ENCODE measurements at places on chromosomes 12 and 14.
A peak's percentile ranks its signal among the peaks of the same experiment; 100 is the strongest.

DNA sequence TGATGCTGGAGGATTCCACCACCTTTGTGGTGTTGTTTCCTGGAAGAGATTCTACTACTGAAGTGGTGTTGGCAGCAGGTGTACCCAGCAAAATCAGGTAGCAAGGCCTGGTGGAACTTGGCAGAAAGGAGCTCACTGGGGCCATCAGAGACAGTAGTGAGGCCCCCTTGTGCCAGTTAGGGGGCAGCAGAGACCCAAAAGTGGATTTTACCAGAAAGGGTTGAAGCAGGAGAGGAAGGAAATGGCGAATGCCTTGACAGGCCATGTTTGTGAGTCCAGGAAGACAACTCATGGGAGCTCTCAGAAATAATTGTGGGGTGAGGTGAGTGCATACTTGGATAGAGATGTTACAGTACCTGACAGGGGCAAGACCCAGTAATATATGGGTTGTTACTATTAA lies 137.7 kb upstream of the FGD4 start:
- no peak for DNase-seq

DNA sequence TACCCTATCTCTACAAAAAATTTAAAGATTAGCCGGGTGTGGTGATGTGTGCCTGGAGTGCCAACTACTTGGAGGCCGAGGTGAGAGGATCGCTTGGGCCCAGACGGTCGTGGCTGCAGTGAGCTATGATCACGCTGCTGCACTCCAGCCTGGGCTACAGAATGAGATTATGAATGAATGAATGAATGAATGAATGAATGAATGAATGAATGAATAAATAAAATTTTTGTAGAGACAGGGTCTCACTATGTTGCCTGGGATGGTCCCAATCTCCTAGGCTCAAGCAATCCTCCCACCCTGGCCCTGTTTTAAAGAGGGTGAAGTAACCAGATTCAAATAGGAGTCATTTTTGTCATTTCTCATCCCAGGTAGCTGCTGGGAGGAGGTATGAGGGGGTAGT lies 176.2 kb upstream of the HIF1A start:
- no peak for DNase-seq

GRCh38 chr12:3036901-3037600 lies 40.1 kb upstream of the TSPAN9 start:
- no peak for DNase-seq

DNA sequence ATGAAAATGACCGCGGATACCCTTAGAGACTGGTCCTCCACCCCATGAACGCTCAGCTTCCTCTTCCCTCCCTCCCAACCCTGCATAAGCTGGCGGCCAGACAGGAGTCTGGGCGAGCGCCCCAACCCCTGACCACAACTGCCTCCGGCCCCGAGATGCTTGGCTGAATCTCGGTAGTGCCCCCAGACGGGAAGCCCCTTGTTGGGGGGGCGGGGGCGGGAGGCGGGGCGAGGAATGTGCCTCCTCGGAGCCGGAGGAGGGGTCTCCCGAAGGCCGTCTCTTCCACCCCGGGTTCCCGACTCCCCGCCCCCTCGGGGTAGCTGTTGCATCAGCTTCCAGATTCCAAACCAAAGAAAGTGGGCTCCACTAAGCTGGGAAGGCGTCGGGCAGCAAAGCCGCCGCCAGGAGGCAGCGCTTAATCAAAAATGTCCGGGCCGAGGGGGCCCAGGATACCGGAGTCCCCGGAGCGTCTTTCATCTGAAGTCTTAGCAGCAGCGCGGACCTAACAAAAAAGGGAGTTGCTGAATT lies 7.1 kb upstream of the MRPL52 start:
- DNase-seq = no peak

DNA sequence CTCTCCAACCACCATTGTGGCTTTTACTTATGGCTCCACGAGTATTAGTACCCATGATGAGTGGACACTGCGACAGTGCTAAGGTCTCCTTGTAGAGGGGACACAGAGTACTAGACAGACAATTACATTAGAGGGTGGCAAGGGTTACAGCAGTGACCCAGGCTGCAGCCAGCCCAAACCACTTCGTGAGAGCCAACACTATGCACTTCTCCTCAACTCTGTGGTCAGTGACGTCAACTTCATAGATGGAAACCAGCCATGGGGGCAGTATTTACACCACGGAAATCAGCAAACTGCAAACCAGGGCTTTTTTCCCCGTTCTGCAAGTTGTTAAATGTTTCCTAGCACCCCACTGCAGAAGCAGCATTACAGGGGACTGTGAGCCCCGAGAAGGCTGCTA lies 61.6 kb upstream of the ZFP36L1 start:
- DNase-seq = no peak

- no peak for DNase-seq
These were observed 154.5 kb downstream of the ZFP36L1 start for GRCh38 chr14:68638141-68638999.

- DNase-seq = no peak
These were observed 82.4 kb upstream of the RESF1 start for GRCh38 chr12:31876568-31877424.

DNA sequence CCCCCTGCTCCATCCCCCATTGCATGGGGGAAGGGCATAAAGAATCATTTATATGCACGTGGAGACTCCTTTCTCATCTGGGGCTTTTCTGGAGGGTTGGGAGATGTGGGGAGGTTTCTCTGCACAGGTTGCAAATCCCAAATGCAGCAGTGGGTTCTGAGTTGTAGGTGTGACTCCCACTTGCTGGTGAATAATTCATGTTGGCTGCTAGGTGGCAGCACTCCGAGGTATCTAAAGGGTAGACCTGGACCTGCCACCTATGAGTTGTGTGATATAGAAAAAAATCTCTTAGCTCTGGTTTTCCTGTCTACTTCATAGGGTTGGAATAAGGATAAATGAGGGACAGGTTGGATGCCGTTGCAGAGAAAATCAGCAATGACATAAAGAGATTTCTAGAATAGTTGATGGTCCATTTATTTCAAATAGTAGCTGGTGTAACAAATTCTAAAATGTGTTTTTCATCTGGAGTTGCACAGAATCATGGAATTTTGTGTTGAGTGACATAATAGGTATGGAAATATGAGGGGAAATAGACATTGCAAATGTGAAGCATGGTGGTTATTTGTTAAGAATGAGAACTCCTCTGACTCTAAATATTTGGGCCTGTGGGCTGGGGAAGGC lies 4.6 kb downstream of the MARCHF9 start:
- DNase-seq = peak; percentile 34

DNA sequence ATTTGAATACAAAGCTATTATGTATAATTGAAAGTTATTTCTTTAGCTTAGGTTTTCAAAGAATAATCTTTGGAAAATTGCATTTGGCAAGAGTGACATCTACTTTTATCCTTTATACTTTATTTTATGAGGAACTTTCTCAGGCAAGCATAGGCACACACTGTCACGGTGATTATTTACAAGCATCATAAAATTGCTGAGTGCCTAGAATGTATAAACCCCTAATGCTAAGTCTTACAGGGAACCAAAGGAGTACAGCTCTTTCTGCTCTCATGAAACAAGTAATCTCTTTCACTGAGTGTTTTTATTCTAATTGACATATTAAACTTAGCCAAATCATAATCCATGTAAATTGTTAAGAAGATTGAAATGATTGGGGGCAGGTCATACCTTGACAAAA lies 154.9 kb downstream of the FSCB start:
- no peak for DNase-seq

Measured in NCI-H774 (cell line).